ENCODE measurements at places on chromosomes 5 and 9.

DNA sequence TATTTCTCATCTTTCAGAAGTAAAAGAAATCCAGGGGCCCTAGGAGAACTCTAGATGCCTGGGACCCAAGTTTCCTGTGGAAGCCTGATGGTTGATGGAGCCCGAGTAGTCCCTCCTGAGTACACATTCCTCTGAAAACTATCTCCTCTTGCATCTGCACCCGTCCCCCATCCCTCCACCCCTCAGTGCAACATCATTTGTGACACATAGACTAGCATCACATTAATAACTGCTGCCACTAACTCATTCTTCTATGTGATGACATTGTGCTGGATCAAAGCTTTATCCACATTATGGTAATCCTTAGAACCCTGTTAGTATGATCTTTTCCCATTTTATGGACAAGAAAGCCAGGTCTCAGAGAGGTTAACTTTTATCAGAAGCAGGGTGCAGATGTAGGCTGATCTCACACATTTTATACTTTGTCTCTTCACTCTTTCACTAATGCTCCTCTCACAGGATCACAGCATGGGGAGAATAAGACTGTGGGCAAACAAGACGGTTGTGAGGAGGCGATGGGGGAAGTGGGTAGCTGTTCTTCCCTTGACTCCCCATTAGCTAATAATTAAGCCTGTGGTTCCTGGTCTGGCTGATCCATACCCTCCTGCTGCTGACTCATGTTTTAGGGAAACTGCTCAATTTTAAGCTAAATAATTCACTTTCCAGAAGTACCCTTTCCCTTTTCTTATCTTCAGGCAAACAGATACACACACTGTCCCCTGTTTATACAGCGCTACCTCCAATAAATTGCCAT, 3.9 kb upstream of the HK3 start:
- H3K27me3 ChIP-seq: no peaks in the 10 kb centered on the region
- H3K27ac ChIP-seq: no peak overlapping the region
- peaks cover 27% of the 10 kb centered on the region for H3K36me3 ChIP-seq

- H3K27me3 ChIP-seq: no peaks in the 10 kb centered on the region
- no peaks in the 10 kb centered on the region for H3K36me3 ChIP-seq
- H3K27ac ChIP-seq: no peak overlapping the region
- no peak for DNase-seq
- H3K4me3 ChIP-seq: no peak overlapping the region
Observed at GRCh38 chr5:130966990-130967525, 198.0 kb downstream of the HINT1 start.

GRCh38 chr5:1420211-1421195, 24.7 kb downstream of the SLC6A3 start:
- DNase-seq: no peak
- no peak overlapping the region for H3K4me3 ChIP-seq
- H3K36me3 ChIP-seq: no peaks in the 10 kb centered on the region
- no peaks in the 10 kb centered on the region for H3K4me1 ChIP-seq
- peaks cover 33% of the 10 kb centered on the region for H3K27me3 ChIP-seq

- no peaks in the 10 kb centered on the region for H3K27me3 ChIP-seq
- H3K36me3 ChIP-seq: peaks cover 68% of the 10 kb centered on the region
- peak overlapping the region; percentile 2 for H3K4me3 ChIP-seq
- peak overlapping the region; percentile 34 for H3K27ac ChIP-seq
Observed at GRCh38 chr5:98905857-98906688, 22.7 kb downstream of the CHD1 start.

- no peaks in the 10 kb centered on the region for H3K27me3 ChIP-seq
- H3K4me1 ChIP-seq: peaks cover 27% of the 10 kb centered on the region
- peak overlapping the region; percentile 31 for H3K4me3 ChIP-seq
- DNase-seq: no peak
- H3K27ac ChIP-seq: peak overlapping the region; percentile 86
- H3K36me3 ChIP-seq: peaks cover 23% of the 10 kb centered on the region
Observed at GRCh38 chr9:130837002-130837511, 2.0 kb downstream of the ABL1 start.

- no peak overlapping the region for H3K27ac ChIP-seq
- no peak for DNase-seq
- no peaks in the 10 kb centered on the region for H3K27me3 ChIP-seq
Observed at GRCh38 chr5:158532739-158533138, 567.0 kb downstream of the EBF1 start.

DNA sequence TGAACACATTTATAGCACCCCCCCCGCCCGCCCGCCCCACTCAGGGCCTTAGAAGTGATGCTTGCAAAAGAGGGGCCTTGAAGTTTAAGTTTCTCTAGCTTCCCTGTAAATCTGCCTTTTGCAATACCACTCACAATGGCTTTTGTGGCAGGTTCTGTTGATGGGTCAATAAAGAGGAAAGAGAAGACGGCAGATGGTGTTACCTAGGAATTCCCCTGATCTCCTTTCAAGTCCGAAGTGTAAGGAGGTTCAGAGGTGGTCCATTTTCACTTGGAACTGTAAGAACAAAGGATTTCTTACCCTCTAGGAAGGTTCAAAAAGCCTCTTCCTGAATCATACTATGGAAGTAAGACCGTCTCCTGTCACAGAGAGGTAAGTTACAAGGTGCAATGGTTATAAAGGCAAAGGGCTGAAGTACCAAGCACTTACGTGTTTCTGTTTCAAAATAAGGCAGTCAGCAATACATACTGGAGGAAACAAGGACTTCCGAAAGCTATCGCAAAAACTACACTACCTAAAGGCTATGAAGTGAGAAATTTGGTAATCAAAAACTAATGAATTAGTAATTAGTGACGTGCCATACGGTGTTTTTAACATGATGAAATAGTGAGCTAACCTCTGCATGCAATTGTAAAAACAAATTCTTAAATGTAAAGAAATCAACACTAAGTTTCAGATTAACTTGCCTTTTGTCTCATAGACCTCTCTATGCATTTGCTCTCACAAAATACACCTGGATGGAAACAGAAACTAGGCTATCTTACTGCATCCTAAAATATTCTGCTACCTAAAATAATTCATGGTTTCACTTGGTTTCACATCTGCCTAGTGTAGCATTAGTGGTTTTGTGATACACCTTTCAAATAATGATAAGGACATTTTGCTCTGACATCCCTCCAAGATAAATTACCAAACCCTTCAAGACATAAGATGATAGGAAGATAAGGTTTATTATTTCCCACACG, 589.4 kb upstream of the FAM174A start:
- H3K36me3 ChIP-seq: no peaks in the 10 kb centered on the region
- no peaks in the 10 kb centered on the region for H3K4me1 ChIP-seq
- no peak for DNase-seq
- no peak overlapping the region for H3K4me3 ChIP-seq
